ENCODE measurements at places on chromosomes 4 and X.

- peak; percentile 61 for DNase-seq
Measured at GRCh38 chr4:683982-684622, 4.8 kb downstream of the SLC49A3 start.

- peak; percentile 43 for DNase-seq
Measured at GRCh38 chr4:186161138-186161537, 30.2 kb upstream of the CYP4V2 start.

GRCh38 chr4:116073051-116073450 lies 959.6 kb upstream of the NDST4 start:
- DNase-seq, result no peak

GRCh38 chrX:148380650-148381561 lies 119.5 kb upstream of the AFF2 start:
- DNase-seq, result peak; percentile 65

DNA sequence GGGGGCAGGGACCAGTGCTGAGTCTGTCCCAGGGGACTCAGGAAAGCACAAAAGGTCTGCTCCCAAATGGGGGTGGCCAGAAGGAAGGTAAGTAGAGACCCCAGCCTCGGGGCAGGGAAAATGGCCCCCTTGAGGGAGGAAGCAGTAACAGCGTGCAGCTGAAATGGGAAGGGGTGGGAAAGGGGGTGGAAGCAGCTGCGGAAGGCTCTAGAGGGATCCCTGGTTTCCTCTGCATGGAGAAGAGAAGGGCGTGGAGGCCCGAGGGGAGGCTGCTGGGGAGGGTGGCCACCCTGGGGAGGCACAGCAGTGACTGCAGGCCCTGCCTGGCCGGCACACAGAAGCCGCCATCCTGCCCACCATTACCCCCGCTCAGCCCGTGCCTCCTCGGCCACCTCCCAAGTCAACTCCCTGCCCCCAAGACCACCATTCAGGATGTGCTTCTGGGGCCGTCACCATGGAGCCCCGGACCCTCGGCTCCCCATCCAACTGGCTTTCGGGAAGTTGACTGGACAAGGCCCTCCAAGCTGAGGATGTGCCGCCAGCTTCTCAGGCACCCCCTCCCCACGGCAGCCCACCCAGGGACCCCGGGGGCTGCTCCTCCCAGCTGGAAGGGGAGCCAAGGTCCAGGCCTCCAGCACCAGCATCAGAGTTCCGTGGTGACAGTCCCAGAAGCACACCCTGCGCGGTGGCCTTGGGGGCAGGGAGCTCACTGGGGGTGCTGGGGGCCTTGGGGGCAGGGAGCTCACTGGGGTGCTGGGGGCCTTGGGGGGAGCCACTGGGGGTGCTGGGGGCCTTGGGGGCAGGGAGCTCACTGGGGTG lies 23.6 kb downstream of the CFAP99 start:
- no peak for DNase-seq

DNA sequence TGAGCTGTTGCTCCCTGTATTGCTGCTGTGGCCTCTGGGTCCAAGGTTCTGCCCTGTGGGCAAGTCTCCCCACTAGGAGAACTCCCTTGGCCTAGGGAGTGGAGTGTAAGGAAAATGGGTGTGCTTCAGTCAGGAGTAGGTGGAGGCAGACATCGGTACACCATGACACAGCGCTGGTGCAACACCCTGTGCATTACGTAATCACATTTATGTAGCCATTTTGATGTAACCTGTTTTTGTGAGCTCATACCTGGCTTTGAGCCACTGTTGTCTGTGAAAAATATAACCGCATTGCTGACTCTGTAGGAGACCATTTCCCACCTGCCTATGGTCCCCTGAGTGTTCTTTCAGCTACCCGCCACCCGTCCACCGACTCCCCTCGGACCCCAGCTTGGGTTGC lies 700.5 kb upstream of the AGA start:
- DNase-seq, result no peak

- DNase-seq, result no peak
Measured at GRCh38 chrX:94123062-94123461, 449.1 kb downstream of the FAM133A start.

DNA sequence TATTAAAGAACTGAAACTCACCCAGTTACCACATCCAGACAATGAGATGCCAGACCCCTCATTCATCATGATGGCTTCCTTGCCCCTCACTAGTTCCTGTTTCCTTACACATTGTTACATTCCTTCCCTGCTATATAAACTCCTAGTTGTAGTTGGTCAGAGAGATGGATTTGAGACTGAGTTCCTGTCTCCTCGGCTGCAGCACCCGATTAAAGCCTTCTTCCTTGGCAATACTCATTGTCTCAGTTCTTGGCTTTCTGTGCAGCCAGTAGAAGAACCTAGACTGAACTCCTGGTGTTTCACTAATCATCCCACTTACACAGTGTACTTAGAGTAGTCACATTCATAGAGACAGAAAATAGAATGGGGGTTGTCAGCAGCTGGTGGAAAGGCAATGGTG lies 324.7 kb downstream of the TRIML1 start:
- no peak for DNase-seq

GRCh38 chrX:115650916-115651315 lies 89.9 kb downstream of the PLS3 start:
- peak; percentile 8 for DNase-seq

DNA sequence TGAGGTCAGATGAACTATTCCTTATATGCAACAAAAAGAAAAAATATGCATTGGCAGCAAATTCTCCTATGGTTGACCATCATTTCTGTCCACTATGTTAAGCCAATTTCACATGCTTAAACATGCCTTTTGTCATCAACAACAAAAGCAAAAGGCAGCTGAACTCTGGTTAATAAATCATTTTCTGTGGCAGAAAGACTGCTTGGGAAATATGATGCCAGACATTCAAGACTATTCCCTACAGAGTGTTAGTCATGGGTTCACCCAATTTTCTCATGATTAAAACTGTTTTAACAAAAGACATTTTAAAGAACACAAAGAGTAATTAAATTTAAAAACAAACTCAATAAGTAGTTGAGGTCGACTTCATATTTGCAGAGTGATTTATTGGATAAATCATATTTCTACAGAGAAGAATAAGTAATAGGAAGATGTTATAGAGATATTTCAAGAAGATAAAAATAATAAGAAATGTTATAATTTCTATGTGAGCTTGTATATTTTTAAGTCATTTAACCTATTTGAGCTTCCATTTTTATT lies 890.6 kb downstream of the STPG2 start:
- DNase-seq, result no peak

DNA sequence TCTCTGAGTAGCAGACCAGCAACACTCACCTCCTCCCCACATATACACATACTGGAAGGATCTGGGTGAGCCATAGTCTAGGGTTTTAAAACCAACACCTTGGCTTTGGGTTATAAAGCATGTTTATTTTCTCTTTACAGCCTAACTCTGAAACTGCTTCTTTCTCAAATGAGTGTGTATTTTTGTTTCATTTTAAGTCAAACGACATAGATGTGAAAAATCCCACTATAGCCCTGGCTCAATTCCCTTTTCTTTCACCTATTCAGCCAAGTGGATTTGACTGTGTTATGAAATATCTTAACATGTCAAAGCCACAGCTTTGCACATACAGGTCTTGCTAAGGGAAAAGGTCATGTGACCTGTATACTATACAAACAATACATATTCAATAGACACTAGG lies 13.8 kb downstream of the NEXMIF start:
- DNase-seq, result no peak

GRCh38 chr4:16195209-16195608 lies 31.1 kb downstream of the TAPT1 start:
- no peak for DNase-seq

GRCh38 chr4:168200685-168201084 lies 108.3 kb downstream of the ANXA10 start:
- DNase-seq, result no peak

DNA sequence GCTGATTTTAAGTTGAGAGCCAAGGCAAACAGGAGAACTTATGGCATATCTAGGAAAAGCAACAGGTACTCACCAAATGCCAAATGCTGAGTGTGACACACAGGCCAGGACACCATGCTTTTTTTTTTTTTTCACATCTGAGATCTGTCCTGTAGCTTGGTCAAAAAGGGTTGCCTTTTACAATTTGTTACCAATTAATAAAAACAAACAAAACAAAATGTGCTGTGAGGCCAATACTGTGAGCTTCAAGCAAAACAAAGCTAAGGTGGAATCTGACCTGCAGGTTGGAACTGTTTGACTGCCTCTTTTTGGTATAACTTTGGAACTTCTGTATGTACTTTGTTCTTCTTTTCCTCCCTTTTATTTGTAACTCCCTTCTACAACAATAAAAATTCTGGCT lies 548.5 kb upstream of the IGFBP7 start:
- DNase-seq, result no peak

DNA sequence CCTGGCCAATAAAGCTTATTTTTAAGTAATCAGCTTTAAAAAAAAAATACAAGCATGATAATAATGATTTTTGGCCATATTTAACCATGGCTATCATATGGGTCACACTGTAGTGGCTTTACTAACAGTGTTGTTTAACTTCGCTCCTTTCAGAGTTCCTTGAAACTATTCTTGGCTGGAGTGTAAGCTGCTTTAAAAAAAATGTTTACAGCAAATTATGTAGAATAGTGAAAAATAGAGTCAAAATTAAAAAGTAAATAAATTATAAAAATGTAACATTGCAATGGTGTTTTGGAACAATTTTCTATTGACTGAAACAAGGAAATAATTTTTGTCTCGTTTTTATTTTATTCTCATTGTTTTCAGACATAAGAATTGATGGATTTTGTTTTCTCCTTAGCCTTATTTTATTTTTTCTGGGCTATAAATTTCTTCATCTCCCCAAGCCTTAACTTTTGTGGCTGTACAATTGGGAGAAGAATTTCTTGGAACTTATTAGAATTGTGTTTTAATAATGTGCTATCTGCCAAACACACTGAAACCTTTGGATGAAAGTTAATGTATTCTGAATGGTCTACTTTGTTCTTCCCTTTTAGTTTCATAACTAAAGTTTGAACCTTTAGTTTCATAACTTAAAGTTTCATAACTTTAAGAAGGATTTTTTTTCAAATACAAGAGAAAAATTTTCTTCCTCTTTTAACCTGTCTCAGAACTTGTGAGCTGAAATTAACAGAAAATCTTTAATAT lies 182.0 kb downstream of the ARHGAP24 start:
- DNase-seq, result no peak

- DNase-seq, result no peak
Measured at GRCh38 chrX:67673741-67674274, 130.0 kb downstream of the AR start.

- peak; percentile 25 for DNase-seq
Measured at GRCh38 chr4:180953572-180953971, 1289.6 kb upstream of the TENM3 start.

DNA sequence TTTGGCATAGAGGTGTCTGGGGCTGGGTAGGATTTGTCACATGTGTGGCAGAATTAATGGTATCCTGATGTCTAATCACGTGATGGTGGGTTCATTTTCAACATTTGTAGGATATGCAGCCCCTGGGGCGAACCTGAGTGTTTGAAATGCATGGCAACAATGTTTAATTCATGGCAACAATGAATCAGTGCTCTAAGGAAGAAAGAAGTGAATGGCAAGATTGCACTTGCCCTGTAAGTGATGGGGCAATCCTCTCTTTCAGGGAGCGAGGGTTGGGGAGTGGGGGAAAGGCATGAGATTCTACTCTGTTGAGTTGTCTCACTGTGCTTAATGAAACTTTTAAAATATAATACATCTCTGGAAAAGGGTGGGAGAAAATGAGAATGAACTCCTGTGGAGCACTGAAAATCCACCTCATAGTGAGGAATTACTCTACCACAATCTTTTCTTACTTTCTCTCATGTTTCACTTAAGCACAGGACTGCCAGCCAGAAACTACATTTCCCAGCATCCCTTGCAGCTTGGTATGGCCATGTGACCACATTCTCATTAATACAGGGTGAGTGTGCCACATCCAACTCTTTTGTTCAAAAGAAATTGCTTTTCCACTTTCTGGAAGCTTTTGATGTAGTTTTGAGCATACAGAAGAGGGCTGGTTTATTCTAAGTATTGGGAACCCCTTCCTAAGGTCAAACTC lies 64.0 kb upstream of the PGM2 start:
- DNase-seq, result peak; percentile 35

GRCh38 chrX:40931921-40932320 lies 153.3 kb upstream of the USP9X start:
- no peak for DNase-seq

DNA sequence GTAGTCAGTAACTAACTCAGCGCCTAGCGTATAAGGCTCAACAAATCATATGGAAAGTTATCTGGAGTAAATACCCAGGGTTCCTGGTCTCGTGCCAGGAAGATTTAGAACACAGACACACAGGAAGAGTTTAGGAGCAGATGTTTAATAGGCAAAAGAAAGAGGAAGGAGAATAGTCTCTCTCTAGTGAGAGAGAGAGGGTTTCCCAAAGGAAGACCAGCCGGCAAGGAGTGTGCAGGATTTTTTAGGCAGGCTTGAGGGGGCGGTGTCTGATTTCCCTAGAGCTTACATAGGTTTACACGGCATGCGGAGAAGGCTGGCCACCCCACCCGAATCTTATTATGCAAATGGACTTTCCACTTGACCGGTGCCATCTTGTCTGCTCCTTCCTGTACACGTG lies 284.0 kb upstream of the FRG1 start:
- DNase-seq, result no peak

- no peak for DNase-seq
Measured at GRCh38 chrX:1531096-1531890, 5.7 kb downstream of the P2RY8 start.
